ENCODE measurements at places on chromosomes 2 and 18.

DNA sequence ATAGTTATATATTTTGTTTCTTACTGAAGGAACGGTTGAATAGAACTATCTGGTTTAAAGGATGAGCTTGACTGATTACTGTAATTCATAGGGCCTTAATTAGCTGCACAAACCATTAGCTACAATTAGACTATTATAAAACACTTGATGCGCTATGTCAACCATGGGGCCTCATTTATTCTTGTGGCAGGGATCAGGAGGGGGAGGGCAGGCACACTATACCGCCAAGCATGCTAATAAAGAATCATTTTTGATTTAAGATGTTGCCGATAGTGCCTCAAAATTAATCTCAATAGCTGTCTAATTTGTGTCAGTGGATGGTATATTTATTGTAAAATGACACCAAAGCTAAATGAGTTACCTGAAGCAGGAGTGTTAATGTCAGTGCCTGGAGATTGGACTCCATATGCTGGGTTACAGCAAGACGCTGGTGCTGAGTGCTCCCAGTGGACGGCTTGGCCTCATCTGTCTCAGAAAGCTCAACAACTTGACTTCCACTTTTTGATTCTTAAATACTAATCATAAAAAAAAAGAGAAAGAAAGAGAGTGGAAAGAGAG lies 1007.0 kb upstream of the CELF4 start:
- DNase-seq, result no peak

DNA sequence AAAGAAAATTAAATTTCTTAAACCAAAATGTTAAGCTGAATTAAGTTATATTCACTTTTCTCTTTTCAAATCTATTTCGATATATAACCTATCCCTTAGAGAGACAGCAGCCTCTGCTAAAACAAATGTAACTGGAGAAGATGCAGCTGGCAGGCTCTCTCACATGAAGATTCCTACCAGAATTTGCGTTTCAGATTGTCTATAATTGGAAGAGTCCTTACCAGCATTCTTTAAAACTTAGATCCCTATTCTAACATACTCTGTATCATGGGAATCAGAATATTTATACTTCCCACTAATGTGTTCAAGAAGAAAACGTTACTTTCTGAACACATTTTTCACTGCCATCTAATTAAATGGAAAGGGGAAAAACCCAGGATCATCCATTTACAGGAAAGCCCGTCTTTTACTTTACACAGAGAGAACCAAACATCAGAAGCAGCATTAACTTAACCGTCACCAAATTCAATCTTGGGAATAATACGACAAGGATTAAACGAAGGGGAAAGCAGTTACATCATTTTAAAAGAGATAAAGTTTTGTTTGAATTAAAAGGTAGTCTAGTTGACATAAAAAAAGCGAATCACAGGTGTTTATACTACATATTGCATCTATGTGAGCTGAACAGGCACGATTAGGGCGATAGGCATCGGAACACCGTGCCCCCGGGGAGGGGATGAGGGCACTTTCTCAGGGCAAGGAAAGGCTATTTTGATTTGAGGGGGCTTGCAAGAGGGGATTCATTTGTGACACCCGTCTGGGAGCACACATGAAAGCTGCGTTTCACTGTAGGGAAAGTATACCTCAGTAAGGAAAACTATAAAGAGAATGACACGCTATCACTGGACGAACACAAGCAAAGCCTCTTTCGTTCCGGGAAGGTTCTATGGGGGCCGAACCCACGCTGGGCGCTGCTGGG lies 1.3 kb downstream of the PTPN2 start:
- no peak for DNase-seq

DNA sequence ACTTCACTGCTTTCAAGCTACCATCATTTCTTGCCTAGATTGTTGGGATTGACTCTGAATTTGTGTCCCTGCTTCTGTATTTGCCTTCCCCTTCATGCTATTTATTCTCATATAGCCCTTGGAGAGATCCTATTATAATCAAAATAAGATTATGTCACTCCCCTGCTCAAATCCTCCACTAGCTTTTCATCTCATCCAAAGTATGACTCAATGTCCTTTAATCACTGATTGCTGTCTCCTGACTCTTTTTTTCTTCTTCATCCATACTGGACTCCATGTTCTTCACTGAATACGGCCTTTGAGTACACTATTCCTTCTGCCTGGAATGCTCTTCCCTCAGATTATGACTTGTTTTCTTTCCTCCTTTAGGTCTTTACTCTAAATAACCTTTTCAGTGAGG lies 5.0 kb downstream of the RBKS start:
- DNase-seq, result no peak

GRCh38 chr2:205902041-205902899 lies 183.7 kb downstream of the INO80D start:
- peak; percentile 53 for DNase-seq

All from left colon (tissue), 2 donors.